ENCODE measurements at places on chromosomes 7 and 10.

DNA sequence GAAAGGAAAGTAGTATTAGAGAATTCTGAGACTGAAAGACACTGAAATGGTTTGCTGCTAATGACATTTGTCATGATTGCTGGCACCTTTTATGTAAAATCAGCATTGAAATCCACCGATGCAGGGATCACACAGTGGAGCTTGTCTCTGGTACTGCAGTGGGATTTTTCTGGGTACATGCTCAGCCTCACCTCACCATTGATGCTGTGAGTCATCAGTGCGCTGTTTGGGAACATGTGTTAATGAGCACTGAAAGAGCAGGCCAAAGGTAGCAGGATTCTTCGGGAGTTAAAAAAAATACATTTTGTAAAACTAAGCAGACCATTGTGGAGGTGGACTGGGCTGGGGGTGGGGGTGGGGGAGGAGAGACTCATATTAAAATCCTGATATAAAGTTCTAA lies 174.9 kb downstream of the CREB5 start:
- no peak for DNase-seq

DNA sequence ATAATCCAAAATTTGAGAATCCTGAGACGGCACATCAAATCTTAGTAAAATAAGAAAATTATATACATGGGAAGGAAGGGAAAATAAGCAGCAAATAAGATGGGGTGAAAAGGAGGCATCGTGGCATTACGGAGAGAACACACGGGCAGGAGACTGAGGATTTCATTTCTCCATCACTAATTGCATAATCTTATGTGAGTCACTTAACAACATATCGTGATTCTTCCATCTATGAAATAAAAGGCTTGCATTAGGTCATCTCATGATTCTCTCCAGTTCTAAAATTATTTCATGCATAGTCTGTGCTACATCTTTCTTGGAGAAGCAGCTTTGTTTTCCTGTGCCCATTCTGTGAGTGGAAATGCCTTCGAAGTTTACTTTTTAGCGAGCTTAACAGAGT lies 288.7 kb downstream of the LRMDA start:
- DNase-seq, result no peak

DNA sequence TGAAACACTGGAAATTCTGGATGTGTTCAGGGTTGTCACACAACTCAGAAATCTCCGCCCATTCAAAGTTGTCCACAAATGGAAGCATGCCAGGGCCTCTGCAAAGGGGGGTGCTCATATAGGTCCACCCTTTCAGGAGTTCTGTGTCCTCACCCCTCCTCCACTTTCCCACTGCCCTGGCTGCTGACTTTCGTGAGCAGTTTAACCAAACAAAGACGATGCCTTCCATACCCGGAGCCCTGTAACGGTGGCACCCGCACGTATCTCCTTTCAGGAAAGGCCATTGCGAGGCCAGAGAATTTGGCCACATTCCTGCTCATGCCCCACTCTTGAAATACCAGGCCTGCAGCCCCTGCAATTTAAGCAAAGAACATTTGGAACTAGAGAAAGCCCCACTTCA lies 1.4 kb downstream of the CPXM2 start:
- DNase-seq, result no peak

GRCh38 chr7:78634093-78634492 lies 819.4 kb downstream of the MAGI2 start:
- DNase-seq, result no peak

GRCh38 chr10:91391920-91392319 lies 18.2 kb upstream of the HECTD2 start:
- DNase-seq, result no peak

- DNase-seq, result no peak
Measured at GRCh38 chr7:131326576-131326975, 1.1 kb upstream of the MKLN1 start.

DNA sequence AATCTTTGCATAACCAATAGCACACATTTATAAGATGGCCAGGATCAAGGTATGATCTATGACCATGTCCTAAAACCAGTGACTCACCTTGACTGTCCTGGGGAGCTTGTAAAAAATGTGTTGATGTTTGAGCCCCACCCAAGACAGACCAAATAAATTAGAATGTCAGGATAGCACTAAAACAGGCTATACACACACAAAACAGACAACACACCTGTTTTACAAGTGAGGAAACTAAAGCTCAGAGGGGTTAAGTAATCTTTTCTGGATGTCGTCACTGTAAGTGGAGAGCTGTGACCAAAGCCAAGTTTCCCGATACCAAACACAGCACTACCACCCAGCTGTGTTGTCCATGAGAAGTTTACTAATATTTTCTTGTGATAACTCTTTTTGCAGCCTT lies 84.5 kb downstream of the AVL9 start:
- no peak for DNase-seq

- no peak for DNase-seq
Measured at GRCh38 chr7:27244488-27245123, 2.0 kb downstream of the EVX1 start.

- DNase-seq, result no peak
Measured at GRCh38 chr7:664997-665735, 61.3 kb upstream of the DNAAF5 start.

DNA sequence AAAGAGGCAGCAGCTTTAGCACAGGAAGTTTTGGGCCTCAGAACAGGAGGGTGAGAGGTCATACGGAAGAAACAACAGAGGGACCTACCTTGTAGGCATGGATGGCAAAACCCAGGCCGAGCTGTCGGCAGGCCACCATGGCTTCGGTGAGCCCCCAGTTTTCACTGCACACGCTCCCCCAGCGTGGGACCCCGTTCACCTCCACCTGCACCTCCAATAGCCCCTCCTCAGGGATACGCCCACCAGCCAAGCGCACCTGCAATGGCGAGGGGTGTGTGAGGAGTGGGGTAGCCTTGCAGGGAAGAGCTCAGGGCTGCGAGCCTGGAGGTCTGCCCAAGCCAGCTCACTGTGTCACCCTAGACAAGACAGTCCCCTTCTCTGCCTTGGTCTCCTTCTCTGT lies 11.3 kb downstream of the LOXL4 start:
- no peak for DNase-seq

- no peak for DNase-seq
Measured at GRCh38 chr7:47407821-47408674, 173.9 kb downstream of the TNS3 start.

GRCh38 chr7:84675633-84676034 lies 481.0 kb upstream of the SEMA3A start:
- DNase-seq, result no peak

GRCh38 chr7:101169838-101170551 lies 4.6 kb upstream of the VGF start:
- peak; percentile 64 for DNase-seq

DNA sequence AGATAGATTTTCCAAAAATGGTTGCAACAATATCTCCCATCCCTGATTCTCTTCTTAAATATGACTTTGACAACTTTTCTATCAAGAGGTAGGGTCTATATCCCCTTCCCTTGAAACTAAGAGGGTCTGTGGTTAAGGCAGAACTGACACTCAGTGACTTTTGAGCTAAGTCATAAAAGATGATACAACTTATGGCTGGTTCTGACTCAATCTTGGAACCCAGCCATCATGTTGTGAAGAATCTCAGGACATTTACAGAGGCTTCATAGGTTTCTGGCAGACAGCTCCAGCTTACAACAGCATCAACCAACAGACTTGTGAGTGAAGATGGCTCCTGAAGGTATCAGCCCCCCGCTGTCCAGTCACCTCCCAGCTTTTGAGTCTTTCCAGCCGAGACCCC lies 203.5 kb downstream of the RNLS start:
- no peak for DNase-seq

- DNase-seq, result no peak
Measured at GRCh38 chr7:99392659-99393354, 15.6 kb downstream of the PDAP1 start.

DNA sequence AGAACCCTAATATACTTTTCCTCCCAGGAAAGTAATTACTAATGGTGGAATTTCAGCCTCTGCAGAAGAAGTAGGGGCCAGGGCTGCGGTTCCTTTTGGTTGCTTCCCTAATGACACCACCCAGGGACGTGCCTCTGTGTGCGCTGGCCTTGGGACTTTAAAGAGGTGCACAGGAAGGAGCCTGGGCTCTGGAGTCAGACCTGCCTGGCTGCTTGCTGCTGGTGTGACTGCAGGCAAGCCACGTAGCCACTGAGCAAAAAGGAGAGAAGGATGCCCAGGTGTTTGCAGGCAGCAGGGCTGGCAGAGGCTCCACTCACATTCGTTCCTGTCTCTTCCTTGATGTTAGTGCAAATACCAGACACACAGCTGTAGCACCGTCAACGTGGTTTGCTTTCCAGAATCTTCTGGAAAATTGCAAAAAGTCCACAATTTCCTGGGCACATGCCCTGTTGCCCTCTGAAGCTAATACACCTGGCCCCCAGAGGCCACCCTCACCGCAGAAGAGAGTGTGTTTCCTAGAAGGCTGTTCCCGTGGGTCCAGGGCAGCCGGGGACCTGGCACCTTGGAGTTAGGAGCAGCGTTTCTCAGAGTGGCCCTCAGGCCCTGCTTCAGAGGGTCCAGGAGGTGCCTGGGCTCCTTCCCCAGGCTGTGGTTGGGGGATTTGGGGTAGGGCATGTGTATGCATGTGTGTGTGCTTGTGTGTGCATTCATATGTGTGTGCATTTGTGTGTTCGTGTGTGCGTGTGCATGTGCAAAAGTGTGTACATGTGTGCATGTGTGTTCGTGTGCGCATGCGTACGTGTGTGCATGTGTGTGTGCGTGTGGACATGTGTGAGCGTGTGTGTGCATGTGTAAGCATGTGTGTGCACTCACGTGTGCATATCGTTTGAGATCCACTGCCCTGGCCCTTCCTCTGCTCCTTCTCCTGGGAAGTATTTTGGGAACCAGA lies 12.8 kb upstream of the PRKAG2 start:
- no peak for DNase-seq

DNA sequence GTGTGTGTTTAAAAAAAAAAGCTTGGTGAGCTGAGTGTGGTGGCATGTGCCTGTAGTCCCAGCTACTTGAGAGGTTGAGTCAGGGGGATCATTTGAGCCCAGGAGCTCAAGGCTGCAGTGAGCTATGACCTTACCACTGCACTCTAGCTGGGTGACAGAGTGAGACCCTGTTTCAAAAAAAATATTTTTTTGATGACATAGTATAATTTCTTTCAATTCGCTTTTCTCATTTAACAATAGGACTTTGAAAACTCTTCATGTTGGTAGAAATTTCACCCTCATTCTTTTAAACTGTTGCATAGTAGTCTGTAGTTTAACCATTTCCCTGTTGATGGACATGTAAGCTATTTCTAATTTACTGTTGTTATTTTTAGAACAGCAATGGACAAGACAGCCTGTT lies 55.7 kb upstream of the EXOC6 start:
- no peak for DNase-seq

DNA sequence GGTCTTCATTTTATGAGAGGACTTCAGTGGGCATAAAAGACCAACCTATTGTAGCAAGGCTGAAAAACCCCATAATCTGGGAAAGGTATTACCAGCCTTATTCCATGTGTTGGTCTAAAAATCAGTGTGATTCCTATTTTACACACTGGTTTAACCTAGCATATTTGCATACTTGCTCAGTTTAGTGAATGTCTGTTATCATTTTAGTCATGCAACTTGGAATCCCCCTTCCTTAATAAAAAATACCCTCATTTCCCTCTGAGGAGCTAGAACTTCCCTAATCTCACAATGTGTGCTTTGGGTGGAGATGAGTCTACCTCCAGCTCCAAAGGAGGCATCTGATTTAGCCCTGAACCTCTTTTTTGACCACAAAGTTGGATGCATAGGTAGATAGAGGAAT lies 312.8 kb upstream of the SORCS1 start:
- DNase-seq, result no peak

DNA sequence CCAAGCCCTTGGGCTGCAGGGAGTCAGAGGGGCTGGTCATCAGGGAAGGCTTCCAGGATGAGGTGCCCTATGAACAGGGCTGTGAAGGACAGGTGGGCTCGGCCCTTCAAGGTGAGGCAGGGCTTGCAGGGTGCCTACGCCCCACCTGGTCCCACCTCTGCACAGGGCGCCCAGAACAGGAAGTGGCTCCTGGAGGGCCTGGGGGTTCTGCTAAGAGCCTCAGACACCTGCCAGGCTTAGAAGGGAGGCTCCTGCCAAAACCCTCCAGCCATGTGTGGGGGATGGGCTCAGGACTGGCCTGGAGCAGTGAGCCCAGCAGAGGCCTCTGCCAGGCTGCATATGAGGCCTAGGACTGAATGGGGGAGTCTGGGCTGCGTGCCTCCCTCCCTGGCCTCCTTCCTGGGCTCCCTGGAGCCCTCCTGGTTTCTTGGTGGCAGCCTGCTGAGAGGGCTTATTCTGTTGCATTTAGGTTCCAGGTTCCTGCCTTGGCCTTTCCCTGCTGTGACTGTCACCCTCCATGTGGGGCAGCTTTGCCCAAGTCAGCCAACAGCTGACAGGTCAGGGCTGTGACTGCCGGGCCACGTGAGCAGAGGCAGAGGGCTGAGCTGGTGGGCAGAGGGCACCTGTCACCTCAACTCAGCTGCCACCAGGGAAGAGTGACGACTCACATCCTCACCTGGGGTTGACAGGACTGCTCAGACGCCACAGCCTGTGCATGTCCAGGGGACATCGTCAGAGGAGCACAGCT lies 45.2 kb upstream of the MSMB start:
- DNase-seq, result no peak

GRCh38 chr10:47008769-47009168 lies 97.5 kb downstream of the PTPN20 start:
- DNase-seq, result no peak

DNA sequence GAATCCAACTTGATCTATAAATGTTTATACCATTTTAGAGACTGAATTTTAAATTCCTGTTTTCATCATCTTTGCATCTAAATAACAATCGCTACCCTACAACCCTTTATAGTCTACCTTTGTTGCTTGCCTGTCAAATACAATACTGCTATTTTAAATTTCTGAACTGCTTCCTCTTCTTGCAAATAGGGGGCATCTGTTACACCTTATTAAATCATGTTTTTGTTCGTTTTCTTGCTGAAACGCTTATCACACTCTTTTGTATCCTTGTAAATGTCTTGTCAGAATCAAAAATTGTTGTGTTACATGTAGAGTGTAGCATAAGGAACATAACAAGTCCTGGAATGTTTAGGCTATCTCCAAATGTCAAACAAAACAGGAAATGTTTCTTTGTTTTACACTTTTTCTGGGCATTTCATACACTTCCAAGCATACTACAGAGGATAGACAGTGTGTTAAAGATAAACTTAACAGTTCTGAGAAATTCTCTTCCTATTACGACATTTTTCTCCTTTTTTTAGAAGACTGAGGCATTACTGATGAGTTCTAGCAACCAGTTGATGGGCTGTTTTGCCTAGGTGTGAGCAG lies 281.3 kb downstream of the GPR158 start:
- DNase-seq, result no peak

GRCh38 chr10:15863323-15863722 lies 3.0 kb upstream of the MINDY3 start:
- no peak for DNase-seq
